HT1080 (cell line): ENCODE measurements at places on chromosomes 7 and 10.
A peak's percentile ranks its signal among the peaks of the same experiment; 100 is the strongest.

GRCh38 chr7:45221896-45222604, 64.5 kb downstream of the RAMP3 start:
- no peak for DNase-seq

GRCh38 chr7:127154101-127154500, 98.6 kb downstream of the GRM8 start:
- DNase-seq = no peak

DNA sequence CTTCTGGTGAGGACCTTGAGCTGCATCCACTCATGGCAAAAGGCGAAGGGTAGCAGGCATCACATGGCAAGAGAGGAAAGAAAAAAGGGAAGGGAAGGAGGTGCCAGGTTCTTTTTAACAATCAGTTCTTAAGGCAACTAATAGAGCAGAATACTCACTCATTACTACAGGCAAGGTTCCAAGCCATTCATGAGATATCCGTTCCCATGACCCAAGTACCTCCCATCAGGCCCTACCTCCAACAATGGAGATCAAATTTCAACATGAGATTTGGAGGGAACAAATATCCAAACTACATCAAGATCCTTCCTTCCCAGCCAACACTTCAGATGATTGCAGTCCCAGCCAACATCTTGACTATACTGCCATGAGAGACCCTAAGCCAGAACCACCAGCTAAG, 38.9 kb upstream of the YAE1 start:
- peak; percentile 27 for DNase-seq

DNA sequence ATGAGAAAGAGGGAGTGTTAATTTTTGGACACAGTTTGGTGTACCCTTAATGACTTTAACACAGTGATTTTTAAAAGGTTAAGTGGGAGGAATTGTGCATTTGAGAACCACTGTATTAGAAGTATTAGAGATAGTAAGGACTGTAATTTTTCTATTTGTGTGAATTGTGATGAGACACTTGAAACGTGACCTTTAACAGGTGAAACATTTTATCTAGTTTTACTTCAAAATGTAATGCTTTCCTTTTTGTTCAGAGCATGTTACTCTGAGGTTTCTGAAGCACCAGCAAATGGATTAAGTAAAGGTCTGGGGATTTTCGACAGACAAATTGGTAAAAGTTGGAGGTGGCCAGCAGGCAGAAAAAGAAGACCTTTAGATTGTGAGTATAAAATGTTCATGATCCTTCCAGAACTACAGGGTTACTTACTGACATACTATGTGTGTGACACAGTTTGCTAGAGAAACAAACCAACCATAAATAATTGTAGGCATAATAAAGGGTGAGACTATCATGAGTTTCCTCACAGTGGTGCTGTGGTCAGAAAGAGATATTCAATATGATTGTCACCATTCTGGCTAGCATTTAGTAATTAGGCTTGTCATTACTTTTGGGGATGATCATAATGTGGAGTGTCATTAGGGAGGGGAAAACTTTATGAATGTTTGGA, 26.1 kb downstream of the LCOR start:
- DNase-seq = no peak
